Uterus (tissue), 4 donors: ENCODE measurements at places on chromosomes 4 and X. TPM values are rescaled to one million over a fixed set of nuclear protein-coding genes. Genes with fewer than 3 reads are reported as not detected.

TRPC5OS gene
- total RNA-seq: not detected

ODAM gene
- not detected for total RNA-seq

DUSP21 gene
- total RNA-seq: not detected

UGT2A1 gene
- total RNA-seq: not detected

TACC3 gene
- 15.6 TPM for total RNA-seq

GPRASP1 gene
- 18.8 TPM for total RNA-seq

PCSK1N gene
- 3.4 TPM for total RNA-seq

LRP2BP gene
- 1.2 TPM for total RNA-seq

TCEAL8 gene
- 56.1 TPM for total RNA-seq

AVPR2 gene
- not detected for total RNA-seq

FAM9C gene
- 0.07 TPM for total RNA-seq

GIMD1 gene
- not detected for total RNA-seq

SOWAHD gene
- not detected for total RNA-seq

DRD5 gene
- total RNA-seq: not detected

ZCCHC18 gene
- total RNA-seq: not detected

ABLIM2 gene
- 6.0 TPM for total RNA-seq

TRAM1L1 gene
- total RNA-seq: not detected

UCHL1 gene
- total RNA-seq: 23.7 TPM

NEXMIF gene
- total RNA-seq: 4.9 TPM

SPIN2A gene
- total RNA-seq: not detected

TMPRSS11D gene
- not detected for total RNA-seq

BOD1L1 gene
- 54.9 TPM for total RNA-seq

PRKG2 gene
- total RNA-seq: 0.18 TPM

NAA11 gene
- not detected for total RNA-seq

TMPRSS11F gene
- total RNA-seq: not detected

AGA gene
- 4.4 TPM for total RNA-seq

FAAH2 gene
- total RNA-seq: not detected

PNMA6F gene
- total RNA-seq: not detected

GLRA3 gene
- total RNA-seq: 0.09 TPM

TCEAL6 gene
- total RNA-seq: 13.6 TPM

WDFY3 gene
- 146 TPM for total RNA-seq
